KBM-7 (cell line): ENCODE measurements at places on chromosomes 13 and 19.

- DNase-seq, result no peak
These were observed 36.6 kb upstream of the ZSCAN5A start for GRCh38 chr19:56351208-56351607.

GRCh38 chr13:100403675-100404074 lies 184.9 kb downstream of the GGACT start:
- DNase-seq, result no peak

DNA sequence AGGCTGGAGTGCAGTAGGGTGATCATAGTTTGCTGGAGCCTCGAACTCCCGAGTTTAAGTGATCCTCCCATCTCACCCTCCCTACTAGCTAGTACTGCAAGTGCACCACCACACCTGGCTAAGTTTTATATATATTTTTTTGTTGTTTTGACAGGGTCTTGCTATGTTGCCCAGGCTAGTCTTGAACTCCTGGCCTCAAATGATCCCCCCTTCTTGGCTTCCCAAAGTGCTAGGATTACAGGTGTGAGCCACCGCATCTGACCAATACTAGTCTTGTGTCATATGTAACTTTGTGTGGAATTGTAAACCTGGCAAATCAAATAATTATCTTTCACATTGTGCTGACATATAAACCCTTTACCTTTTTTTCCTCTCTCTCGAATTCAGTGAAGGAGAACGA lies 10.2 kb downstream of the HNRNPM start:
- DNase-seq, result no peak

GRCh38 chr19:12543855-12544254 lies 7.4 kb downstream of the ZNF564 start:
- peak; percentile 19 for DNase-seq

DNA sequence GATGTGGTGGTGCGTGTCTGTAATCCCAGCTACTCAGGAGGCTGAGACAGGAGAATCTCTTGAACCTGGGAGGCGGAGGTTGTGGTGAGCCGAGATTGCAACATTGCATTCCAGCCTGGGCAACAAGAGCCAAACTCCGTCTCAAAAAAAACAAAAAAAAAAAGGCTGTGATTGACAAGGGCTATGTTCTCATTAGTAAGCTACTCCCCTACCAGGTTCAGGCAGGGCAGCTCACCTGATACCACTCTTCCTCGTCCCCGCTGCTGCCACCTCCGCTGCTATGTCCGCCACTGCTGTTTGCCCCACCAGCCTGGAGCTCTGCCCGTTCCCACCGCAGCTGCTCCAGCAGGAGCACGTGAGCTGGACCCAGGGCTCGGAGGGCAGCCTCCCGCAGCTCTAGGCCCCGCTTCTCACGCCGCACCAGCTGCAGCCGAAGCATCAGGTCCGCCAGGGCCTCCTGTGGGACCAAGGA lies 9.4 kb downstream of the USHBP1 start:
- no peak for DNase-seq

DNA sequence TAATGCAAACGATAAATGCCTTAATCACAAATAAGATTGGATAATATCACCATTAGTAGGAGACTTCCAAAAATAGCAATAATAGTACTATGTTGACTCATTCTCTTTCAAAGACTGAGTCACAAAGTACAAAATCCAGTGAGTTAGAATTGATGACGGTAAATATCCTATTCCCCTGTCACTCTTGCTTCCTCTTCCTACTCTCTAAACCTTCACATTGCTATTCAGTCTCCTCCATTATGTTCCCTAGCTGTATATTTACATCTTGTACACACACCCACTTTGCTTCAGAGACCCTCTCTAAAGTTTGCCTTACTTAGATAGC lies 26.3 kb upstream of the INTS6 start:
- no peak for DNase-seq

DNA sequence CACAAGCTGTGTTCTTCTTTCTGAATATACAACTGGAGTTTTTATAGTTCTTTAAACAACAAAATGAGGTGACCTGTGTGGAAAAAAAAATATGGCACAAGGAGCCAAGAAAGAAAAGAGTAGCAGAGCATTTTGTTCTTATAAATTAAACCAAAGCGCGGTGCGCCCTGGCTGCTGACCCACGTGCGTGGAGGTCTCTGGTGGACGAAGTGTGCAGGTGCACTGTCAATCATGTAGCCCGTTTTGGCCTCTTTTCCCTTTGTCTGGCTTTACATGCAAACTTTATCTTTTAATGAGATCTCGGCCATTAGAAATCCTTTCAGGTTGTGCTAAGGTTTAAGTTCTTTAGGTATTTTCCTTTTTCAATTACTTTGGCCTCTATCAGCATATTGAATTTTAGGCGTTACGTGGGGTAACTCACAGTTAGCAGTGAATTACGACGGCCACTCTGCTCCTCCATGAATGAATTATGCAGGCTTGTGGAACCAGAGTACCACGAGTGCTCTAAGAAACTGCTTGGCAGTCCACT lies 443.9 kb upstream of the SLC10A2 start:
- DNase-seq, result no peak

GRCh38 chr13:113073942-113074341 lies 31.6 kb upstream of the F7 start:
- DNase-seq, result no peak

- no peak for DNase-seq
These were observed 1.7 kb downstream of the HIF3A start for GRCh38 chr19:46298479-46299003.

GRCh38 chr13:110536006-110536693 lies 25.4 kb downstream of the RAB20 start:
- peak; percentile 86 for DNase-seq

DNA sequence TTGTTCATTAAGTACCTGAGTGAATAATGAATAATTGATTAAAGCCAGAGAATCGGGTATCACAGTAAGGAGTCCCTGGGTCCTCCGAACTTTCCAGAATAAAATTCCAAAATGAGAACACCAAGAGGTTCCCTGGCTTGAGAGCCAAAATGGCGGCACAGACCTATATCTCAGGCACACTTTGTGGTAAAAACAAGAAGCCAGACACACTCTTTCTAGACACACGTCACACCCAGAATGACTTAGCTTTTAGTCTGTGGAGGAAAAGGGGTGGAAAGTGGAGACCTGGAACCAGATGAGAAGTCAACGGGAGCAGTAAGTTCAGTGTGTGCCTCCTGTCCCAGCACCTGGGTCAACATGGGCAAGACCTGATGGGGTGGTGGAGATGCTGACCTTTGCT lies 8.4 kb downstream of the ARL11 start:
- no peak for DNase-seq

- peak; percentile 79 for DNase-seq
These were observed 26.5 kb downstream of the MPND start for GRCh38 chr19:4369888-4370260.

DNA sequence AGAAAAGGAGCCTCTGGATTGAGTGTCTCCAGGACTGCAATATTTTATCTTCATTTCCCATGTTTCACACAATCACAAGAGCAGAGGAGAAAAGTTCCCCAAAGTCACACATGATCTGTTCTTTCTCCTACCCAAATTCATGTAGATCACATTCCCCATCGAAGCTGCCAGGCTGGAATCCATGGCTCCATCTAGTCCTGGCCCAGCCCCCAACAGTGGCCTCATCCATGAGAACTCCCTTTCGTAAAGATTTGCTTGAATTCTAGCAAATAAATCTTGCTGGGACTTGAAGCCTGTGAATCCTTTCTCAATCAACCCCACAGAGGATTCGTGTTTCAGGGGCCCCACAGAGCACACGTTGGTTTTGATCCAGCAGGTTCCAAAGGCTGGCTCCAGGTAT lies 109.5 kb downstream of the COL4A1 start:
- DNase-seq, result no peak

- no peak for DNase-seq
These were observed 20.1 kb downstream of the N4BP2L1 start for GRCh38 chr13:32407854-32408253.

DNA sequence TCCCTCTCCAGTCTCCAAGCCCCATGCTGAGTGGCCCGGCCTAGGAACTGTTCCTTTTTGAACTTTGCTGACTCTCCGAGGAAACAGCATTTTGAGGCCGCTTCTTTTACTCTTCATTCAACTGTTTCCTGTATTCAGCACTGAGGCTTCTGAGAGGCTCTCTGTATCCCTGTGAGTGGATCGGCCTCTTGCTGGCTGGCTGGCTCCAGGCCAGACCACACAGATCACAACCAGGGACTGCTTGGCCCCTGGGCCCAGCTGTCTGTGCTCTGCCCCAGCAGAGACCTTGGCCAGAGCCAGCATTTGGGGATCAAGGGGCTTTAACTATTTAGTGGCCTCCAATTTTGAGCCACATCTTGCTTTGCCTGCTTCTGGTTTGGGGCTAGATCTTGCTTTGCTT lies 75.6 kb upstream of the KL start:
- DNase-seq, result peak; percentile 53

- DNase-seq, result no peak
These were observed at the start of gene USP12 for GRCh38 chr13:27171244-27171826. USP12 (minus strand) TSS chr13:27171811; CDS start chr13:27171639, 172 bp downstream.

DNA sequence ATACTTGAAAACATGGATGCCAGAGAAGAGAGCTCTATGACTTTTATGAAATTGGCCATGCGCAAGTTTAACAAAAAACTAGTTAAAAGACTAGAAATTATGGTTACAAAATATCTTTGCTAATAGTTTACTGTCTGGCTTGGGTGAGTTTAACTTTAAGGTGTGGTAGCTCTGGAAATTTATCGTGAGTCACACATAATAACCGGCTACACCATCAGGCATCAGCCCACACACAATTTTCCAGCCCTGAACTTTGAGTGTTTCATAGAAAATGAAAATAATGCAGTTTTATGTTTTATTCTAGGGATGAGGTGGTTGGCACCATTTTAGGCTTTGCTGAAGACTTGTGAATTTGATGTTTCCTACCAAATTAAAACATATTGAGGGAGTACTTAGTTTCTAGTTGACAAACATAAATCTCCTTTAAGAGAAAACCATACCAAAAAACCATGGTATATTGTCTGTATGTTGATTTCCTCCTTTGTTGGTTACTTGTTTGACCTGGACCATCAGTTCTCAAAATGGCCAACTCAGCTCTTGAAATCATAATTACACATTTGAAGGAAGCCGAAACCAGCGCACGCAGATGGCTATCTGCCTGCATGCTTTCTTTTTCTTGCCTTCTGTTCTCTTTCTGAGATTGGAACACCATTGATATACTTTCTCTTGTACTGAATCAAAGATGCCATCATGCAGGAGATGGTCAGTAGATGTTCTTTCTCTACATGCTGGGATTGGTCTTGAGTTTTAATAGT lies 125.1 kb downstream of the AKAP11 start:
- no peak for DNase-seq

- DNase-seq, result no peak
These were observed 7.1 kb upstream of the DHRS12 start for GRCh38 chr13:51811046-51811445.

DNA sequence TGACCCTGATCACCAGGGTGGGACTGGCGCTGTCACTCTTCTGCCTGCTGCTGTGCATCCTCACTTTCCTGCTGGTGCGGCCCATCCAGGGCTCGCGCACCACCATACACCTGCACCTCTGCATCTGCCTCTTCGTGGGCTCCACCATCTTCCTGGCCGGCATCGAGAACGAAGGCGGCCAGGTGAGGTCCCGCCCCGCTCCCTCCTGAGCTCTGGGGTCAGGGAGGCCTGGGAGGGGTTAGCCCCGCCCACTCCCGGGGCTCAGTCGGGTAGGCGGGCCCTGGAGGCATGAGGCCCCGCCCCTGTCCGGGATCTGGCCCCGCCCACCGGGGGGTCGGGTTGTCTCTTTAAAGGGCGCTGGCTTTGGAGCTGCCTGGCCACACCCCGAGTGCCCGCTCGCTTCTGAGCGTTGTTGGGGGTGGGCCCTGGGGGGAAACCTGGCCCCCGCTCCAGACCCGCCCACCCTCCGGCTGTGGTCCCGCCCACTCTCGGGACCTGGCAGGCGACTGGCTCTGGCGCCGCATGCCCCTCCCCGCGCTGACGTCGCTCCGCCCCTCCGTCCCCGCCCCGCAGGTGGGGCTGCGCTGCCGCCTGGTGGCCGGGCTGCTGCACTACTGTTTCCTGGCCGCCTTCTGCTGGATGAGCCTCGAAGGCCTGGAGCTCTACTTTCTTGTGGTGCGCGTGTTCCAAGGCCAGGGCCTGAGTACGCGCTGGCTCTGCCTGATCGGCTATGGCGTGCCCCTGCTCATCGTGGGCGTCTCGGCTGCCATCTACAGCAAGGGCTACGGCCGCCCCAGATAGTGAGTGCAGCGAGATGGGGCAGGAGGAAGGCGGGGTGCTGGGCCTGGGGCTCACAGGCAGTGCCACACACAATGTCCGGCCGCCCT lies 13.1 kb downstream of the DDX39A start:
- DNase-seq, result peak; percentile 89

GRCh38 chr13:53460796-53461195 lies 432.2 kb downstream of the OLFM4 start:
- DNase-seq, result no peak

DNA sequence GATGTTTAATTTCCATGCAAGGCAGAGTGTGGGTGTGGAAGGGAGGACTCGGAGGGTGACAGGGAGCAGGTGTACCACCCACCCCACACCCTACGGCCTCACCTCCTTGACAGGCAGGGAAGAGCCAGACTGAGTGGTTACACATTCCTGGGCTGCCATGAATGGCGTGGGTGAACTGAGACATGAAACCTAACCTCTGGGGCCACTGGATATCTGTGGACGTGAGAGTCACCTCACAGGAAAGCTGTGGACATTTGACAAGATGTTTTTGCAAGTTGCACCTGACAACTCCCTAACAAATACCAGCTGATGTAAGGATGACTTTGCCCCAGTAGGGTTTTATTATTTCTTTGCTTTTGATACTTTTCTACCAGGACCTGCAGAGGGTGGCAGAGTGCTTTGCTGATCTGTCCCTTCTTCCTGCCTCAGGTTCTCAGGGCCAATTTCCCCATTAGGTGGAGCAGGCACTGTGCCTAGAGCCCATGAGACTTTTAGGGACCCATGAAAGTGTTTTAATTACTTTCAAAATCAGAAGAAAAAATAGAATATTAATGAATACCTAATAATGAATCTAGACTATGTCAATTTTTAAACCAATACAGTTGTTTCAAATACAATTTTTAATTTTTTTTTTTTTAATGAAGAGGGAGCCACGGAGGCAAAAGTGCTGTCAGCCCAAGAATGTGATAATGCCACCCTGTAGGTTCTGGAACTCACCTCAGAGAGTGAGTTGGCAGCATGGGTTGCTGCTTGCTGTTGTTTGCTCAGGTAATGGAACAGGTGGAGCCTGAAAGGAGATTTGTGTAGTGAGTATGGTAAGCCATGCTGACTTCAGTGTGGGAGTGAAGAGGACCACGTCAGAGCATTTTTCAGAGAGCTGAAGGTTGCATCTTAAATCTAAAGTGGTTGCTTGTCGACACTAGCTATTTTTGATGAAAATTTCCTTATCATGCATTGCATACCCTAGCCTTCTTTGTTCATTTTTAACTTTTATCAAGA lies 58.0 kb upstream of the CYSLTR2 start:
- DNase-seq, result peak; percentile 80

- DNase-seq, result no peak
These were observed 2898.1 kb downstream of the PCDH9 start for GRCh38 chr13:64332048-64332447.

GRCh38 chr13:94967183-94968039 lies 255.1 kb upstream of the SOX21 start:
- peak; percentile 34 for DNase-seq
